ENCODE measurements at places on chromosomes 12 and 14.

- DNase-seq: no peak
These were observed 187.4 kb upstream of the ABCD2 start for GRCh38 chr12:39807043-39807442.

DNA sequence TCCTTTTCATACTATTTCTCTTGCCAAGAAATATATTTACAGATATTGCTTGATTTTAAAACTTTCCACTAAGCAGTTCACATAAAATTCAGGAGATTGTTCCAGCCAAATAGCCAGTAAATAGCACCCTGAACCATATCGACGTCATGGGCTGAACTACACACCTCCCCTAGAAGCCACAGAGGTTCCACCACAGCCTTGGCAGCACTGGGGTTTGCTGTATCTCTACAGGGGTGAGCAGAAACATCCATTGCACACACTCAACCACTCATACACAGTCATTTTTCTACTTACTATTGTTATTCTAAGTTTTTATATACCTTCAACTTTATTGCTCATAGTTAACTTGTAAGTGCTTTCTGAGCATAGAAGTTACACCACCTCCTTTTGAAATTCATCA, 8.1 kb upstream of the EIF2S3B start:
- DNase-seq: no peak

DNA sequence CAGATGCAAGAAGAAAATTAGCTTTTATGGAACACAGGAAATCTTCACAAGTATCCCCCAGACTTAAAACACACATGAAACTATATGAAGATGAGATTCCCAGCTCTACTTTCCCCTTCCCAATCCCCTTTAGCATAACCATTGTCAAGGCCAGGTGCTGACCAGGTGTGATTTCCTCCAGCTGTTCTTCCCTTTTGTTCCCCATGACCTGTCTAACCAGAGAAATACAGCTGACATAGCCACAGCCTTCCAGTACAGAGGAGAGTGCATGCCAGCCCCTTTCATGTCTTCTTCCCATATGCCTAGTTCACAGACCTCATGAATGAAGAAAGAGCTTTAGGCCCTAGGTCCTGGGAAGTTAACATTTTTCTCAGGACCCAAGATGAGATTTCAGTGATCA, 43.5 kb upstream of the FKBP4 start:
- no peak for DNase-seq

GRCh38 chr12:100199023-100199346, 1.6 kb upstream of the ACTR6 start:
- no peak for DNase-seq
